Stimulated activated naive B cell treated with anti-CD40 and anti-IgM and Interleukin-4, amounts not matched to agents 10 μg/mL and 1 μg/mL and 100 μg/mL, for 72 hours (primary cell): ENCODE measurements at places on chromosomes 4 and X.

DNA sequence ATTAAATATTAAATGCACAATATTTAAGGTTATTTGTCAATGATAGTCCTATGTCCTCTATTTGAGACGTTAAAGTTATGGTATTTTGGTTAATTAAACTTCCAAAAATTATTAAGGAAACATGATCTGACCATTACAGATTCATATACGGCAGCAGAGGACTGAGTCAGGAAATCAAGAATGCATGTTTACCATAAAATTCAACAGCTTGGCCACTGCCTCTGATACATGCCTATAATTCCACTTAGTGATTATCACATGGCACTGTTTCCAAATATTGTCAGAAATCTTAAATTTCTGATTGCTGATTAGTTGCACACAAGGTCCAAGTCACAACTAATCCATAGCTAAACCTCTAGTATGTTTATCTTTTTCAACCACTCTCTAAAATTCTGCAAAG is 232.2 kb upstream of the UGT8 start:
- DNase-seq = no peak

- DNase-seq = no peak
These were observed at the start of gene DUSP9 for GRCh38 chrX:153646620-153647373. Gene DUSP9 (plus strand): TSS chrX:153647203. CDS start chrX:153647954, 751 bp downstream.

- DNase-seq = no peak
These were observed 1322.9 kb downstream of the ARAP2 start for GRCh38 chr4:34921391-34921790.

- no peak for DNase-seq
These were observed 155.3 kb downstream of the SPCS3 start for GRCh38 chr4:176475067-176475466.

DNA sequence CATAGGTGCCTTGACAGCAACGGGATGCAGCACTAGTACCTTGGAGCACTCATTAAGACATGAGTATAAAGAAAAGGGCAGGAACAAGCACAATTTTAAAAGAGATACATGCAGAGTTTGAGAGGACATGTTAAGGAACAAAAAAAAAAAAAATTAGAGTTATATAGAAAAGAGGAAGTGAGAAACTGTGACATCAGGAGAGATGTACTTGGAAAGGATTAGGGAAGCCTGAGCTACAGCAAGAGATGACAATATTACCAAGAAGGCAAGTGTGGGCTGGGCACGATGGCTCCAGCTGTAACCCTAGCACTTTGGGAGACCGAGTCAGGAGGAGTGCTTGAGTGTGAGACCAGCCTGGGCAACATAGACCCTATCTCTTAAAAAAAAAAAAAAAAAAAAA is 37.4 kb downstream of the GPR143 start:
- no peak for DNase-seq

DNA sequence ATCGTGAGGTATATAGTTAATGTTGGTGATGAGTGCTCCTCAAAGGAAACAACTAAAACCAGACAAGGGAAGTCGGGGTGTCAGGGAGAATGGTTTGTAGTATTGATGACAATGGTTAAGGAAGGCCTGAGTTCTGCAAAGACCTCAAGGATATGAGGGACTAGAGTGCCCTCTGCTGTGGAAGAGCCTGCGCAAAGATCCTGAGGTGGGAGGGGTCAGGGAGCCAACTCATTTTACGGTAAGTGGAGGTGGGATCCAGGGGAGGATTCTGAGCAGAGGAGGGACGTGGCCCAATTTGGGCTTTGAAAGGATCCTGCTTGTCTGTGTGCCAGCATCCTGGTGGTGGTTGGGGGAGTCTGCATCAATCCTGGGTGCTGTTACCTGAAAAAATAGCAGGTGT is 11.3 kb downstream of the UBA1 start:
- DNase-seq = no peak

DNA sequence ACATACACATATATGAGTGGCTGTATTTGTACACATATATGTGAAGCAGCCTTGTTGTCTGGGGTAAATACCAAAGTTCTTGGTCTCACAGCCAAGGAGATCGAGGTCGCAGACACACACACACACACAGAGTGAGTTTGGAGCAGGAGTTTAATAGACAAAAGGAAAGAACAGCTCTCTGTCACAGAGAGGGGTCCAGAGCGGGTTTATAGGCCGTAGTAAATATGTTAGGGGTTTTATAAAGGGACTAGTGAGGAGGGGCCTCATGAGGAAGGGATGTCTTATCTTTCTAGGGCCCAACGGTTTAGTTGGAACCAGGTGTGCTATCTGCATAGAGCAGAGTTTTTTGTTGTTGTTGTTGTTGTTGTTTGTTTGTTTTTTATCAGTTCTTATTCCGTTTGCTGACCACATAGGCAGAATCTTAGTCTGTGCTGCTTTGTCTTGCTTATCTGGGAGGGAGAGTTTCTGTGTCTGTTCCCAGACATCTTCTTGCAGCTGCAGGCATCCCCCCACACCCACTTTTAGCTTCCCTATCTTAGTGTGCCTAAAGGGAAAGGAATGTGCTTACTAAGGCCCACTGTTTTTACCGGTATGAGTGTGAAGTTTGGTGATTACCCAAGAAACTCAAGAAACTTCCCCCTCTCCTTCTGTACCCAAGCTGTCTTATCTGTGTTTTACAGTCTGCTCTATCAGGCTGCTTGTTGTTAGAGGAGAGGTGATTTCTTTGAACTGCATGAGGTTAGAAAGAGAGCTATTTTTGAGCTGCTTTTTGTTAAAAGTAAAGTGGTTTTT is 91.9 kb downstream of the TENT5D start:
- no peak for DNase-seq

DNA sequence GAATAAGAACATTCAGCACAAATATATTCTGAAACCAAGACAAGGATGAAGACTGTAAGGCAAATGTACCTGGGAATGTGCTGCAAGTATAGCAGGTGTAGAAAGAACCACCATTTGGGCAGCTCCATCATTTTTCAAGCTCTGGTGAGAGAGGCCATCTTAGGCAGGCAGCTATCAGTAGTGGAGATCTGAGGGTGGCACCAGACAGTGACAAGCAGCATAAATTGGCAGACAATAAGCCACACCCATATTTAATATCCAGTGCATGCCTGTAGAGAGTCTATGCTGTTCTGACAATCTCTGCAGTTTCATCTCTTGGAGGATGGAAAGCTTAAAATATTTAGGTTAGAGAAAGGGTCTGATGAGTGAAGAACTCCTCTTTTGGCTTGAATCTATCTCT is 22.5 kb downstream of the CCNG2 start:
- DNase-seq = no peak

- DNase-seq = no peak
These were observed 93.3 kb upstream of the SCML1 start for GRCh38 chrX:17644001-17644400.

DNA sequence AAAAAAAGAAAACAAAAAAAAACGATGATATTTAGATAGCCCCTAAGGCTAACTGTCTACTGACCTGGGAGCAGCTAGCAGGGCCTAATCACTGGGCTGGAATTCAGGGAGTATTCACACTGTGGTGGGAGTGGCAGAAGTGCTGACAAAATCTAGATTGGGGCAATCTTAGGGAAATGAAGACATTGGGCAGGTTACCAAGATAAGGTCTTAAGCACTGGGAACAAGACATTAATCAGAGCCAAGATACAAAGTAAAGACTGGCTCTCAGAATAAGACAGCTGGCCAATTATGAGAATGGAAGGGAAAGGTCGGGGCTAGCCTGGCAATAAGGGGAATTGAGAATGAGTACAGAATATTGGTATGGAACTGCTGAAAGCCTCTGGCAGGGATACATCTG is 100.2 kb upstream of the GRIA3 start:
- no peak for DNase-seq

DNA sequence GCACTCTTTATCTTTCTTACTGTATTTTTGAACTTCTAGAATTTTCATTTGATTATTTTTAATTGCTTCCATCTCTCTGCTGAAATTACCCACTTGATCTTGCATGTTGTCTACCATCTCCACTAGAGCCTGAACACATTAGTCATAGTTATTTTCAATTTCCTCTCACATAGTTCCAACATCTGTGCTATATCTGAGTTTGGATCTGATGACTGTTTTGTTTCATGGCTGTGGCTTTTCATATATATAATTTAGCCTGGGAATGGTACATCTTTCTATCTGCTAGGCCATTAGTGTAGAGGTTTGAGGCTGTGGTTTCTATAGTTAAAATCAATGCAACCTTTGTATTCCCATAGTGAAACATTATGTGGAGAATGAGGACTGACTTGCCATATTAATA is 33.2 kb downstream of the NPY2R start:
- DNase-seq = no peak

DNA sequence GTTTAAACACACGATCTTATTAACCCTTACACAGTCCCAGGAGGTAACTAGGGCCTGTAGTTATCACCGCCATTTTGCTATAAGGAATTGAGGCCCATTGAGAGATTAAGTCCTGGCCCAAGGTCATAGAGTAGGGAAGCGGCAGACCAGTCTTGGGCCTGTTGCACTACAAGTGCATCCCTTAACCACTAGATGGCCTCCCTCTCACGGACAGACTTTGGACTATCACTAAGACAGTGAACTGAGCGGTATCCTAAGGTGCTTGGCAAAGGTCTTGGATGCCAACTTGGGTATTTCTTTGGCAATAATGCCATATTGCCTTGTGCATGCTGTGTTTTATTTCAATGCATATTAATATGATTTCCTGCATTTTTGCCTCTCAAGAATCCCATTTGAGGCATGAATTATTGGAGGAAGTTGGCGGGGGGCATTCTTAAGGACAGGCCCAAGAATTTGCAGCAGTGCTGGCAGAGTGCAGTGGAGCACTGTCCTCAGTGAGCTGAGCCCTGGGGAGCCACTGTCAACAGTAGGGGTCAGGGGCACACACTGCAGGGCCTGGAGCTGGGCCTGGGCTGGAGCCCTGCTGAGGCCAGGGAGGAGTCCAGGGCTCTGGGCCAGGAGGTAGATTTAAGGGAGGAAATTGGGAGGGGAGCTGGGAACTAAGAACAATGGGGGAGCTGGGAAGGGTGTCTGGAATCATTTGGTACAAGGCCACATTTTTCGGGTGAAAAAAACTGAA is 147.4 kb downstream of the SMIM20 start:
- DNase-seq = no peak

- no peak for DNase-seq
These were observed 94.9 kb downstream of the ATP8A1 start for GRCh38 chr4:42562016-42562415.

DNA sequence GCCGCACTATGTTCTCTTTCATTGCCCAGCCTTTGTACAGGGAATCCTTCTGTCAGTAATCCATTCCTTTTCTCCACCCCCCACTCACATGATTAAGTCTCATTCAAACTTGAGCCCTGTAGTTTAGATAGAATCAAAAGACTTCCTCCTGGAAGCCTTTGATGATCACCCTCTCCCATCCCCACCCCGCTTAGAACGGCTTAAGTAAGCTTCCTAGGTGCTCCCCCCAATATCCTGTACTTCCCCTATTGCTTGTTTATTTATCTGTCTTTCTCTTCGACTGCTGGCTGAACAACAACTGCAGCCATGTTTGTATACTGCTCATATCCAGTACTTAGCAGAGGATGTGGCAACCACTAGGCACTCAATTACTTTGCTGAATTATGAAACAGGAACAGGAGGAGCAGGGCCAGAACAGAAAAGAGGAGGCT is 38.5 kb upstream of the GPC3 start:
- DNase-seq = no peak

DNA sequence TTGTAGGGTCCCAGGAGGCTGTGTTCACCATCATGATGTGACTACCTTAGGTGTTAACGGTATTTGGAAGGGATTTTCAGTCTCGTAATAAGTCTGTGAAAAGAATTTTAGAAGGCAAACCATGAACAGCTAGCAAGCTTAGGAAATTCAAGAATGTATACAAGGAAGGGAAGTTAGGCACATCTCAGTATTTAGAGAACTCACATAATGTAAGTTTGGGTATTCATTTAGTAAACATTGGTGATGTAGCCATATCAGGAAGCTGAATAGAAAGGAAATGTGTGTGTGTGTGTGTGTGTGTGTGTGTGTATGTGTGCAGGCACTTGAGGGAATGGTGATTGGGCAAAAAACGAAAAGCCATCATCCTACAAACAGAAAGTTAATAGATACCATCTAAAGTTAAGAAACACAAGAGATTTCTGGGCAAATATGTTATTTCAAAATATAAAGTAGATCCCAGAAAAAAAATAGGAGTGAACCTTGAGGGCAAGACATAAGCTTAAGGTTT is 34.7 kb upstream of the PRKX start:
- no peak for DNase-seq

GRCh38 chrX:19007011-19007410 is 23.1 kb upstream of the PHKA2 start:
- DNase-seq = no peak

GRCh38 chr4:85431156-85431555 is 43.8 kb upstream of the ARHGAP24 start:
- no peak for DNase-seq

GRCh38 chrX:137062915-137063617 is 29.3 kb upstream of the GPR101 start:
- no peak for DNase-seq

DNA sequence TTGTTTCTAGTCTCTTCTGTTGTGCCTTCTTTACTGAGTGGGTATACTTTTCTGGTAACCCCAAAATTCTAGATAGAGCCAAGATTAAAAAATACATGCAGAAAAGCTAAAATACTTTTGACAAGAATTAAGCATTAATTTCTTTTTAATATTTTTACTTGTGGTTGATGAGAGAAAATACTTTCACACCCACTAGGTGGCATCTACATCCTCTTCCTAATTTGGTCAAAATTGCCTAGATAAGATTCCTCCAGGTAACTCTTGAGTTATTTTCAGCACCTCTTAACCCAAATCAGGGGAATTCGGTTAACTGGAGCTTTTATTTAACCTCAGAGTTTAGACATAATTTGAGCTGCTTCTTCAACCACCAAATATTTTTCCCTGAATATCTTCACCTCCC is 28.4 kb upstream of the COX7B2 start:
- no peak for DNase-seq

DNA sequence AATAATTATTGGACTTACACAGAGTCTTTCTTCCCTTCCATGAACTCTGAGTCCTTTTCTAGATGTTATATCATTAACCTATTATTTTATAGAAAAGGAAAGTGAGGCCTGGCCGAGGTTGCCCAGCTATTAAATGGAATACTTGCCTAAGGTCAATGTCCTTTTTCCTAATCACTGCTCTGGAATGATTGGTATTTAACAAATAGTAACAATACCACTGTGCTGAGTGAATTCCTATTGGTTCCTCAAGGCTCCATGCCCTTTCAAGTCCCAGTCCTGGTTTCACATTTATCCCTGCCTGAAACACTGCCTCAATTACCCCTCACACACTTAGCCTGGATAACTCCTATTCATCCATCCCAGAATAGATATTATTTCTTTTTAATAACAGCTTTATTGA is 6.2 kb downstream of the TCEAL9 start:
- DNase-seq = no peak
